Astrocyte of the cerebellum (primary cell): ENCODE measurements at places on chromosomes 1 and 21.
A peak's percentile ranks its signal among the peaks of the same experiment; 100 is the strongest.

GRCh38 chr1:172469717-172470116 is 25.8 kb upstream of the PIGC start:
- no peak for DNase-seq

DNA sequence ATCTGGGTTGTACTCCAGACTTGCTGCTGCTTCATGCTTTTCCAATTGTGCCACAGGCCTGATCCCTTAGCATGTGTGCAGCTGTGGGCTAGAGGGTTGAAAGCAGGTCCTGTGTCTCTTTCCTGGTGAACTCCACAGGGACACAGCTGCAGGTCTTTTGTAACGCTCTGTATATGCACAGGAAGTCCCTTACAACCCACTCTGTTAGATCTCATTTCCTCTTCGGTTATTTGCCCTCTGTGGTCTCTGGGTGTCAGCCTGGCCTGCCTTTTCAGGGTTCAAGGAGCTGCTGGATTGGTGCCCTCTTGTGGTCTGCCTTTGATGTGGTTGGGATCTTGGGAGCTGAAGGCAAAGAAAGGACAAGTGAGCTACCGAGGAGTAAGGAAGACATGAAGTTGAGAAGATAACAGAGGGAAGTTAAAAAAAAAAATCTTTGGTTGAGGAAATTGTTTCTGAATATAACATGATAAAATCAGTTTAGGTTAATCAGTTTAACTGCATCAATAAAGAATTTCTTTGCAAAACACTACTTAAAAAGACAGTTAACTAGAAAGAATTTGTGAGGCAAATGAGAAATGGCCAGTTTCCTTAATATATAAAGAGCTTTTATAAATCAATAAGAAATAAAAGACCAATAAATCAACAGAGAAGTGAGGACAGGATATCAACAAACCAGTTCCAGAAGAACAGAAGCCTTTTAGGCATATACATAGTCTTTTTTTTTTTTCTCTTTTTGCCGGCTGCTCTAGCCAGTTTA is 44.1 kb downstream of the UCK2 start:
- peak; percentile 55 for DNase-seq

- no peak for DNase-seq
Measured at GRCh38 chr1:59384443-59384842, 87.5 kb downstream of the FGGY start.

DNA sequence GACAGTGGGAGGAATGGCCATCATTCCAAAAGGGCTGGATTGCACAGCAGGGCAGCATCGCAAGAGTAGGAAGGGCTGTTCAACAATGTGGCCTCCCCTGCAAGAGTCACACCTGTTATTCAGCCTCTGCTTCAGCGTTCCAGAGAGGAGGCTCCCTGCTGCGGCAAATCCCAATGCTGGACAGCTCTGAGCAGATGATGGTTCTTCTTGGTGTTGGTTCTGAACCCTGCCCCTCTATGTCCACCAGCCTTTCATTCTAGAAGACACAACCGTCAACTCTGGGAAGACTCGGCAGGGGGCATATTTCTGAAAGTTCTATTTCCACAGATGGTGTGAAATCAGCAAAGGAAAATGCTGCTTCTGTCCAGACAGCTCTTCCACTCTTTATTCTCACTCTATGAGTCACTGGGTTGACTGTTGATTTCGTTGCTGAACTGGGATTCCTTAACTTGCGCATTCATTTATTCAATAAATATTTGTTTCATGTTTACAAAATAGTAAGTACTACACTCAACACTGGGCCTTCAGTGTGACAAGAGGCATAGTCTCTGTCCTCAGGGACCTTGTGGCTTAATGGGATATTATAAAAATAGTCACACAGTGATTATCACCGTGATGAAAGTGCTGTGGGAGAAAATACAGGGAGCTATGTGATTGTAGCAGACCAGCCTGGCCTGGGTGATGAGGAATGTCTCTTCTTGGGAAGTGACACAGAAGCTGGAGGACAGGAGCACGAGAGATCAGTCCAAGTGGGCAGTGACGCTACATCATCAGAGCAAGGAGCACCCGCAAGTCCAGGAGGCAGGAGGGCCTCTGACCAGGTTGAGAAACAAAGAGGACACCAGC is 260.3 kb downstream of the SIPA1L2 start:
- no peak for DNase-seq

DNA sequence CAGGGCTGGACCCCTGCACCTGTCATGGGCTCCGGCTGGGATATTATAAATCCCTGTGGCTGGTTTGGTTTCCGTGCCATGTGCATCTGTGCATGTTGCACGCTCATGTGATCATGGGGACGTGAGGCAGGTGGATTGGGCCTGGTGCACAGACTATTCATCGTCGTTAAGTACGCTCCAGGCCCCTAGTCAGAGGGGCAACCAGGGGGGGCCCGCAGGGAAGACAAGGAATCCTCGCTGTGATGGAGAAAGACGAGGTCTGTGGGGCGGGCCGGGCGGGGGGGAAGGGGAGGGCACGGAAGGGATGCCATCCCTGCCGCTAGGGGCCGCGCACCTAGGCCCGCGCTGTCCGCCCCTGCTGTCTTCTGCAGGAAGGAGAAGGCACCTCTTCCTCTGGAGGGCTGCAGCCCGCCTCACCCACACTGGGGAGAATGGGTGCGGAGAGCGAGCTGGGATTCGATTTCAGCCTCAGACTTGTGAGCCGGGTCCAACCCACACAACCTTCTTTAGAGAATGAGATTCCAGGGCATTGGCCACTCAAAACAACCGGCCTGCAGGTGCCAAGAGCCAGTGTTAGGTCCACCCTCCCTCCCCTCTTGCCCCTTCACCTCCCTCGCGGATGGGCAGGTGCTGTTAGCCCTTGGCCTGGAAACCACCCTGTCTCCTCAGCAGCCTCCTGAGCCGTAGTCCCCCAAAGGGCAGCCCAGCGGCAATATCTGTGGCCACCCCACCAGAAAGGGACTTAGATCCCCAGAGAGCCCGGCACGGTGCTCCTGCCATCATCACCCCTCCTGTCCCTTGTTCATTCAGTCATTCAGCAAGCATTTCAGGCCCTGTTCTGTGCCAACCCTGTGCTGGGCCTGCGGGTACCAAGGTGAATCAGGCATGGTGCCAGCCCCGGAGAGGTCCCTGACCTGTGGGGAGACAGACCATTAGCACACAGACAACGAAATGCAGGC is 950 bp upstream of the LRP8 start:
- DNase-seq: no peak

GRCh38 chr1:71733121-71733520 is 549.2 kb downstream of the NEGR1 start:
- DNase-seq: no peak

DNA sequence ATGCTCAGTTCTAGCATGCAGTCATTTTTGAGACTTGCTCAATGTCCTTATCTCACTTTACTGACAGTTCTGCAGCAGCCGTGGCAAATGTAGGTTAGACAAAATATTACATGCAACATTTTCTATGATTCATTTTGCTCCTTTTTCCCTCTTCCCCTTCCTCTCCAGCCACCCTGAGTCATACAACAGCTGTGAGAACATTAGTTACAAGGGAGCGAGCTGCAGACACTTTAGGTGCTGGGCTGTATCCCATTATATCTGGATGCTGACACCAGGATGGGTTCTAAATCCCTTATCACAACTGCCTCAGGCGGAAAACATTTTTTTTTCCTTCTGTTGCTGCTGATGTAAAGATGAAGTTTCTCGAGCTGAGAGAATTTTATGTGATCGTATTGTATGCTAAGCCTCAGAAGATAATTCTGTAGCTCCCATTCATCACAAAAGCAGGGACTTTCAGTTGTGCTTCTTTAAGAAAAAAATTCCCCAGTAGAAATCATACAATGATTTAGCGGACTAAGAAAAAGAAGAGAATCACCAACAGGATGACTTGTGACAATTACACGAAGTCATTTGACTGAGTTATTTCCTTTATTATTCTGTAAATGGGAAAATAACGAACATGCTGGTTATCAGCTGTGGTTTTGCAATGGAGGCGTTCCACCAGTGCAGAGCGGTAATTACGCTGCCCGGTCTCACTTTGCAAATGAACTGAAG is 345.0 kb downstream of the DISC1 start:
- DNase-seq: no peak

DNA sequence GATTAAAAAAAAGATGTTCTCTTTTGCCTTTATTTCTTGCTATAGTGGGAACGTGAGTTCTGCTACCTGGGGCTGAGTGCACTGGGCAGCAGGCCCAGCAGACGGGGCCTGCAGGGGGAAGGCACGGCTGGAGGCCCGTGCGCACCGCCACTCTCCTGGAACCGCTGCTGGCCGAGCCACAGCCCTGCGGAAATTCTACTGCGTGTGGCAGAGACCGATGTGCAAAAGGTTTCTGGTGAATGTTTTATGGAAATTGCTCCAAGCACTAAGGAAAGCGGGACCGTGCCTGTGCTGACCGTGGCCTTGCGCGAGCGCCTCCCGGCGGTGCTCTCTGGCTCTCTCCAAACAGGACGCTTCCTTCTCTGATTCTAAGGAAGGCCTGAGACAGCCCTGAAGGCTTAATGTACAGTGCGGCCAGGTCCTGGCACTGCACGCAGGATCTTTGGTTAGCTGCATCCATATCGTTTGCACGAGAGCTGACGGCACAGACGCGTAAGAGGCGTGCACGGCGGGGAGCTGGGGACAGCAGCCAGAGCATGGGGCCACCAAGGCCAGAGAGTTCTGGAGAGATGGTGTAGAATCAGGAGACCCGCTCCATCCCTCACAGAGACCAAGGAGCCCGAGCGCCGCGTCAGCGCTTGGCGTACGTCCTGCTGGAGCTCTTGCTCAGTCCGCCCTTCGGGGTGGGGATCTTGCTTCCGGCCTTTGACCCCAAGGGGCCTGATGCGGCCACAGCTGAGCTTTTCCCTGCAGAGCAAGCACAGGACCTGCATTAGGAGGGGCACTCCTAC is 18.7 kb upstream of the LRRC47 start:
- DNase-seq: no peak

DNA sequence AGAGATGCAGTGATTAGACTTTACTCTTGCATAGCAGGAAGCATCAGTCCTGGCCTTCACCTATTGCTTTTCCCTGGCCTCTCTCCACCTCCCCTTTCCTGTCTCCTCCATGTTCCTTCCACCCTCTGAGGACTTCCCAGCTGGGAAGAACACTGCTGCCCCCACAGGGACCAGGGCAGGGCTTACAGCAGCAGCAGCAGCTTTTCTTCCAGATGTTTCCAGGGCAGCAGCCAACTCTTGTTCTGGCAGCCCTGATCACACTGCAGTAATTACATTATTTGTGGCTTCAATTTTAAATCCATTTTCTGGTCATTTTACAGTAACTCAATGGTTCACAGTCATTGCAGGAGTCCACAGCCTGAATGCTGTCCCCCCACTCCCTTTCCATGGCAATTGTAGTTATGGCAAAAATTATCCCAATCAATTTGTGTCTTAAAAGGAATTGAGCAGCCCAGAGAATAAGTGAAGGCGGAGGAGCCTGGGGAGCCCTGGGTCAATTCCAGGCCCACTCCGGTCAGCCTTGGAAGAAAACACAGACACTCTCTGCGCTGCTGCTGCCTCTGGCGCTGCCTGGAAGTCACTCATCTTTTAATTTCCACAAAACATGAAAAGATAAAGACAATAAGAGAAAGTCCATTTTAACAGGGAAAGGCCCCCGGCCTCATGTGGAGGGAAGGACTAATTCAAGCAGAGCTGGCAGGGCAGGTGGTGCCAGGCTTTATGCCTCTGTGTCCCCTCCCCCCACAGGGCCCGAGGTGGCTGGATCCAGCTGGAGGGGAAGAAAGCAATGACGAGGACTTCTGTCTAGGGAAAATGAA is 148.6 kb downstream of the GRIK3 start:
- DNase-seq: no peak

- no peak for DNase-seq
Measured at GRCh38 chr1:13582713-13583443, 754 bp upstream of the PDPN start.

DNA sequence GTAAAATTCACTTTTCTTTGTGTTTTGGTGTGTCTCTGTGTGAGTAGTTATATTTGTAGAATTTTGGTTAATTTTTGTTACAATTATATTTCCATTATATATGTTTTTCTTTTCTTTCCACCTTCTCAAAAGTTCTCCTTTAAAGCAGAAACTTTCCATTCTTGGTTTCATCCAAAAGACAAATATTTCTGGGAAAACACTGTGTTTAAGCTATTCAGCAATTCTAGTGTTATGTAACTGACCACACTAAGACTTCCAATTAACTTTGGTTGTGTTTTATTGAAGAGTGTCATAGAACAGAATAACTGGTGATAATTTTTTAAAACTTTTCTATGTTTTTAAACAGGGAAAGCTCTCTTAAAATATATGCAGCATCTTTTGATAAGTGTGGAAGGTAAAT is 13.6 kb upstream of the RGL1 start:
- DNase-seq: no peak

GRCh38 chr1:202416641-202417040 is 68.1 kb downstream of the PPP1R12B start:
- DNase-seq: peak; percentile 39

- DNase-seq: no peak
Measured at GRCh38 chr1:159239551-159240220, 35.0 kb downstream of the ACKR1 start.

- DNase-seq: peak; percentile 94
Measured at GRCh38 chr1:178093494-178093950, 382 bp upstream of the RASAL2 start.

DNA sequence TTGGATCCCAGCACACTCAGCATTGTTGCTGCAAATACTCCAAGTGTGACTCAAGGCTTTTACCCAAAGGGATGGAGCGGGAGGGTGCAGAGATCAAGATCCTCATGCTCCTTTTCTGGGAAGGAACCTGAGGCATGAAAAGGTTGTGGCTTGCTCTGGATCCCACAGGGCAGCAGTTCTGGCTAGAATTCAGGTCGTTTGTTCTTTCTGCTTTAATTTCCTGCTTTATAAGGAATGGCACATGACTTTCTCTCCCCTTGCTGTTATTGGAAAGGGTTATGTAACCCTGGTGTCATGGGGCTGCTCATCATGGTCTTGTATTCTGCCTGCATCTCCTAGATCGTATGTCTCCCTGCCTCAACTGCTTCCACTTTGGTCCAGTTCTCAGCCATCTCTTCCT is 101.6 kb downstream of the NOS1AP start:
- DNase-seq: peak; percentile 54

GRCh38 chr1:18464665-18465050 is 16.1 kb upstream of the KLHDC7A start:
- DNase-seq: no peak

DNA sequence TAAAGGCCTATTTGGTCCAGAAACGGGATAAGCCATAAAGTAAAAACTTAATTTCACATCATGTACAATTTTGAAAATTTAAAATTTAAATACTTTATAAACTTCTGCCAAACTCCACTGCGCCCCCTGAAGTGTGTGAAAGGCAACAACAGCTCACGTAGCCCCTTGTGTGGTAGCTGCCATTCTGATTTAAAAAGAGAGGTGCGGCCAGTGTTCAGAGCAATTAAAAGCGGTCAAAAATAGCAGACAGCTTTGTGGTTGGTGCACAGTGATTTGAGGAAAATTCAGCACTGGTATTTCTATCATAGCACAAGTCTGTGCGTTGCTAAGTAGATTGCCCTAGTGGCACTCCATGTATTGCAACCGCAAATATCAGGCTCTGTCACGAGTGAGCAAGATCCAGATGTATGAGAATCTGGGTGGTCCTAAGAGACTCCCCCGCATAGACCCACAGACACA is 122.5 kb downstream of the ATG4C start:
- no peak for DNase-seq

- DNase-seq: no peak
Measured at GRCh38 chr1:208369045-208369444, 124.9 kb upstream of the PLXNA2 start.
